Stimulated activated CD4-positive, alpha-beta T cell treated with anti-CD3 and anti-CD28 coated beads, Interleukin-4, amount 100 ng/mL, for 1 hour (primary cell): ENCODE measurements at places on chromosomes 11 and 22.

- DNase-seq: no peak
Measured at GRCh38 chr11:68680541-68681231, 3.7 kb upstream of the GAL start.

GRCh38 chr22:50046019-50046415 lies 12.1 kb downstream of the TTLL8 start:
- DNase-seq: no peak

GRCh38 chr11:760236-760635 lies 13.0 kb downstream of the TALDO1 start:
- no peak for DNase-seq

DNA sequence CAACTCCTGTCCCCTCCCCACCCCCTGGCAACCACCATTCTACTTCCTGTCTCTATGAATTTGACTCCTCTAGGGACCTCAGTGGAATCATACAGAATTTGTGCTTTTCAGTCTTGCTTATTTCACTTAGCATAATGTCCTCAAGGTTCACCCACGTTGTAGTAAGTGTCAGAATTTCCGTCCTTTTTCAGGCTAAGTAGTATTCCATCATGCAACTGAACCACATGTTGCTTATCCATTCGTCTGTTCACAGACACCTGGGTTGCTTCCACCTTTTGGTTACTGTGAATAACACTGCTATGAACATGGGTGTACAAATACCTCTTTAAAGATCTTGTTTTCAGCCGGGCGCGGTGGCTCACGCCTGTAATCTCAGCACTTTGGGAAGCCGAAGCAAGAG lies 16.5 kb downstream of the CELSR1 start:
- no peak for DNase-seq

GRCh38 chr11:2156416-2157182 lies 4.4 kb downstream of the INS start:
- DNase-seq: peak; percentile 61

DNA sequence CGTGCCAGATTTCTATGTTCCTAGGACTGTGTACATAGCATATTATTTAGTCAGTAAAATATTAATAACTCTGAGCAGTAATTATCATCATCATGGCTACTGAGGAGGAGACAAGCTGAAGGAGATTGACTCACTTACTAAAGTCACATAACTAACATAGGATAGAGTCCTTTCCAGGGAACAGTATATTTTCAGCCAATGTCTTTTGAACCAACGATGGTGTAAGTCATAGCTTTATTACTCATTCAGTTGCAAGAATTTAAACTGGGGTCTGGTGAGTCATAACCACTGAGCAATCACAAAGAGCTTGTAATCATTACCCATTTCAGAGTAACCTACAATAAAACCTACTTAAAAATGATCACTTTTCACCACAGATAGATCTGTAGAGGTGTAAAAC lies 1564.8 kb upstream of the TENM4 start:
- DNase-seq: no peak

DNA sequence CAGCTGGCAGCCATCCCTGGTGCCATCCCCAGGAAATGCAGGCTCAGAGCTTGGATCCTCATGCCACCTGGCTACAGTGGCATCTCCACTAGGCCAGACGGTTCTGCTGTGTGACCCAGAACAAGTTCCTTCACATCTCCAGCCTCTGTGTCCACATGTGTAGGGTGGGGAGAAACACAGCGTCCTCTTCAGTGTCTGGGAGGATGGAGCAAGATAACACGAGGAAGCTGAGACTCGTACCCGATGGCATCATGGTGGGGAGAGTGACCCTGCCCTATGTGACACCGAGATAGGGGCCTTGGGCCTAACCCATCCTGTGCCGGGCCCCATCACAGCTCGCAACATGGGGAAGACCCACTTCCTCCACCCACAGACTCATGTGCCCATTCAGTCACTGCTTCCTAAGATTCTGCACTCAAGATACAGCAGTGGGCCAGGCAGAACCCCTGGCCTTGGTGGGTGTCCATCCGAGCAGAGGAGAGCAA lies 78.5 kb downstream of the MORC2 start:
- no peak for DNase-seq

- no peak for DNase-seq
Measured at GRCh38 chr11:122094836-122095235, 21.2 kb downstream of the BLID start.

- DNase-seq: no peak
Measured at GRCh38 chr11:124946735-124947141, 7.3 kb upstream of the CCDC15 start.

DNA sequence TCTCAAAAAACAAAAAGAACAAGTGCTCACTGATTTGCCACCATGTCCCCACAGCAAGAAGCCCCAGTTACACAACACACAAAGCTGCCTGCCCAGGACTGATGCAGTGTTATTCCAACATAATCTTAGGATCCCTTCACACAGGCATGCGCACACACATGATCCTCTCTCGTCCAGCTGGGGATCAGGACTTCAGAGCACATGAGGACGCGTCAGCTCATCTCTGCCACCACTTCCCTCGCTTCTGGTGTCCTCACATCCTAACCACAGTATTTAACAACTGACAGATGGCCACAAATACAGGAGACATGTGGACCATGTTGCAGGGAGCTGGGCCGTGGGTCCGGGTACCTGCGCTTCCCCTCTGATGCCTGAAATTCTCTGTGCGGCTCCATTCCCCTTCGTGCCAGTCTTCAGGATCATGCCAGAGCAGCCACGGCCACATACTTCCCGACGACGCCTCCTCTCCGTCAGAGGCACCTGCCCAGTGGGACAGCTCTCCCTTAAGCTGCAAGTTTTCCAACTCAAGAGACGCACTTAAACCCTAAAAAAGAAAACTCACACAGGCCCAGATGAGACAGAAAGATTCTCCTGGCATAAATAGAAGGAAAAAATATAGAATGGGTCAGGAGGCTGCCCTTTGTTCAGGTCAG lies 68.3 kb downstream of the PACSIN2 start:
- DNase-seq: no peak

GRCh38 chr11:131985846-131986301 lies 615.5 kb downstream of the NTM start:
- no peak for DNase-seq

- no peak for DNase-seq
Measured at GRCh38 chr11:69180226-69180625, 24.5 kb downstream of the SMIM38 start.
